Neuronal stem cell (in vitro differentiated cells): ENCODE measurements at places on chromosomes 7 and 10.

DNA sequence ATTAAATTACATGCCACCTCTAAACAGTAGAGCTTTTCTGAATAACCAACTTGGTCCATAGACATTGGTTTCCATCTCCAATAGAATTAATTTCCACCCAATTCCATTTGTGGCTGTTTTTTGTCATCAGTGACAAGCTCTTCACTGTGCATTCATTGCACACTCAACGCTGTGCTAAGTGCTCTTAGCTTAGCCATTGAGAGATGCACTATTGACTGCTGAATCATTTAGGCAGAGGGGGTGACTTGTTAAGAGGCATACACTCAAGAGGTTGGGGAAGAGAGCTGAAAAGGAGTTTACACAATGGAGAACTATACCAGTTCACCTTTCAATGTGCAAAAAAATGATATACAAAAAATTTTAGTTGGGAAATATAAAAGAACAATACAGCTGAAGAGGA, 31.9 kb upstream of the CBLL1 start:
- no peak overlapping the region for H3K4me3 ChIP-seq
- no peaks in the 10 kb centered on the region for H3K27me3 ChIP-seq
- no peaks in the 10 kb centered on the region for H3K4me1 ChIP-seq
- no peaks in the 10 kb centered on the region for H3K36me3 ChIP-seq
- H3K27ac ChIP-seq, result no peak overlapping the region

DNA sequence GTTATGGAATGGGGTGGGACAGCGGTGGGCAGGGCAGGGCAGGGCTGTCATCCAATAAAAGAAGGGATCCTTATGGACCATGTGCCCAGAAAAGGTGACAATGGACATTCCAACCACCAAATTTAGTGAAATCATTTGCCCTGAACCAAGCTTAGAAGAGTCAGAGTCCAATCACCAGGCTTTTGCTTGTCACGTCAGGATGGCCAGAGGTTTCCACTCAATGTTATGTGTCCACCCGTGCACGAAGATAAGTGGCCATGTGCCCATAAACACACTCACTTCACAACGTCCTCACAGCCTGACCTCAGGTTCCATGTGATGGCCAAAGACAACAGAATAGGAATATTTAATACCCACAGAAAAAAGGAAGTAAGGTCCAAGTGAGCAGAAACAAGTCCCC, 36.6 kb upstream of the PLPP4 start:
- no peak for DNase-seq
- no peaks in the 10 kb centered on the region for H3K36me3 ChIP-seq
- no peaks in the 10 kb centered on the region for H3K4me1 ChIP-seq
- H3K4me3 ChIP-seq, result no peak overlapping the region
- no peaks in the 10 kb centered on the region for H3K27me3 ChIP-seq

DNA sequence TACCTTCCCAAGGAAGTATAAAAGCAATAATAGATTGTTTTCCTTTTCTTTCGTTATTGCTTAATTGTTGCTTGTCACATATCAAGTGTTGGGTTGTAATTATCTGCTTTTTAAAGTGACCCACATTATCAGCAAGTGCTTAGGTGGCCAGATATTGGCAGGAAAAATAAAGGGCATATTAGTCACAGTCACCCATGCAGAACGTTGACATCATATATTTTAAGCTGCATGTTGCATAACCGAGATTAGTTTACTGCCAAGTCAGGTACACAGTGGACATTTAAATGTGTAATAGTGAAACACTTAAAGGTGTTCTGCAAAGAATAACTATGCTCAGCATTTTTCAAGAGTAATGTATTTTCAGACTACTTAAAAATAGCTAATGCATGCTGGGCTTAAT, 11.4 kb downstream of the NEBL start:
- no peak overlapping the region for H3K27ac ChIP-seq
- H3K27me3 ChIP-seq, result no peaks in the 10 kb centered on the region
- no peak for DNase-seq
- H3K4me1 ChIP-seq, result no peaks in the 10 kb centered on the region

DNA sequence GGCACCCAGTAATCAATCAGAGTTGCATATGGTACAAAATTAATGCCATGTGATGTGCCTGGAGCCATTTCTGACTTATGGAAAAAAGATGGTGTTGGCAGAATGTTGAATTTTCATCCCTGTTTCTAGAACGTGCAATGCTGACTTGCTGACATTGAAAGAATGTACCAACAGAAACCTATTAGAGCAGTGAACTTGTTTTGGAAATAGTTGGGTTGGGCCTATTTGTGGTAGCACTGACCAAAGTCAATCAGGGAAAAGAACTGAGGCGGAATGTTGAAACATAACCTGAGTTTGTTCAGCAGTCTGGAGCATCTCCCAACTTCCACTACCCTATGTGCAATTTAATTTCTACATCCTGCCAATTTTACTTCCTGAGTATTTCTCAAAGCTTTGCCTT, 11.7 kb upstream of the KIAA1217 start:
- no peaks in the 10 kb centered on the region for H3K36me3 ChIP-seq
- DNase-seq, result no peak
- no peak overlapping the region for H3K27ac ChIP-seq
- H3K4me1 ChIP-seq, result peaks cover 10% of the 10 kb centered on the region
- peaks cover 4% of the 10 kb centered on the region for H3K27me3 ChIP-seq

GRCh38 chr7:140983802-140984201, 30.9 kb downstream of the MRPS33 start:
- H3K4me1 ChIP-seq, result no peaks in the 10 kb centered on the region
- no peak for DNase-seq
- no peak overlapping the region for H3K4me3 ChIP-seq
- H3K27me3 ChIP-seq, result no peaks in the 10 kb centered on the region

DNA sequence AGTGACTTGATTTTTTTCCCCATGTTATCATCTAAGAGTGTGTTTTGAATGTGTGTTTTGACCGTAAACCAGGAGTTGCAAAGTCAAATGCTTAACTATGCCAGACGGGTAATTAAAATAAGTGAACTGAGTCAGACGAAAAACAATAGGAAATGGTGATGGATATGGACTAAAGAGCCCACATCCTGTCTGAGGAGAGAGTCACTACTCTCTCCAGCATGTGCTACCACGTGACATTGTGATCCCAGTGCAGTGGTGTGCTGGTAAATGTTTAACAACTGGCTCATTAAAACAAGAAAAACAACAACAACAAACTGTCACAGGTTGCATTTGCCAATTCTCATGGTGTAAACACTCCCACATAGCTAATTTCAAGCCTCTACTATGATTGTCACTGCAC, 164.3 kb downstream of the SUGCT start:
- peaks cover 2% of the 10 kb centered on the region for H3K36me3 ChIP-seq
- H3K27me3 ChIP-seq, result no peaks in the 10 kb centered on the region
- no peak for DNase-seq
- H3K4me1 ChIP-seq, result no peaks in the 10 kb centered on the region
- no peak overlapping the region for H3K27ac ChIP-seq

- no peak overlapping the region for H3K27ac ChIP-seq
- H3K36me3 ChIP-seq, result no peaks in the 10 kb centered on the region
- no peak for DNase-seq
- no peak overlapping the region for H3K4me3 ChIP-seq
- peaks cover 2% of the 10 kb centered on the region for H3K4me1 ChIP-seq
- no peaks in the 10 kb centered on the region for H3K27me3 ChIP-seq
Measured at GRCh38 chr10:88461426-88461825, 121.7 kb downstream of the RNLS start.

DNA sequence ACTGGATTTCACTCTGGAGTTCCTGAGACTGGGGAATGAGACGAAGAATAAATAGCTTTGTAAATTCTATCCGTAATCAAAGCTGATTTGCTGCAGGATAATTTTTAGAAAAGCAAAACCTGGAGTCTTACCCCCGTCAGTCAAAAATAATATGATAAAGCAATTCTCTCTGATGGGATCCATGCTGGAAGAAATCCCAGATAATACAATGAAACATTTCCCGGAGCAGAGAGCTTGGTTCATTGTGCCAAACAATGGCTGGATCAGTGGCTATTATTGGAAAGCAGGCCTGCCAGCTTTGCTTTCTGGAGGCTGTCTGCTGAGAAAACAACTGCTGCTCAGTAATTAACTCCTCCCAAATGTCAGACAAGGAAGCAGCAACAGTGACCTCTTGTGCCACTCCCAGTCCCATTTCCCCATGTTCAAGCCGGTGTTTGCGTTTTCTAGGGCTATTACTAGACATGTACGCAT, 609.4 kb upstream of the PCDH15 start:
- DNase-seq, result peak; percentile 80
- peaks cover 2% of the 10 kb centered on the region for H3K4me1 ChIP-seq
- no peak overlapping the region for H3K27ac ChIP-seq
- H3K27me3 ChIP-seq, result no peaks in the 10 kb centered on the region
- no peaks in the 10 kb centered on the region for H3K36me3 ChIP-seq
- no peak overlapping the region for H3K4me3 ChIP-seq

- H3K27me3 ChIP-seq, result no peaks in the 10 kb centered on the region
- H3K27ac ChIP-seq, result no peak overlapping the region
- DNase-seq, result no peak
- H3K4me3 ChIP-seq, result no peak overlapping the region
Measured at GRCh38 chr10:24213881-24214280, 4.9 kb downstream of the KIAA1217 start.

GRCh38 chr7:84784450-84784849, 402.4 kb downstream of the SEMA3D start:
- H3K4me1 ChIP-seq, result no peaks in the 10 kb centered on the region
- no peak overlapping the region for H3K27ac ChIP-seq
- H3K4me3 ChIP-seq, result no peak overlapping the region
- DNase-seq, result no peak
- no peaks in the 10 kb centered on the region for H3K27me3 ChIP-seq

DNA sequence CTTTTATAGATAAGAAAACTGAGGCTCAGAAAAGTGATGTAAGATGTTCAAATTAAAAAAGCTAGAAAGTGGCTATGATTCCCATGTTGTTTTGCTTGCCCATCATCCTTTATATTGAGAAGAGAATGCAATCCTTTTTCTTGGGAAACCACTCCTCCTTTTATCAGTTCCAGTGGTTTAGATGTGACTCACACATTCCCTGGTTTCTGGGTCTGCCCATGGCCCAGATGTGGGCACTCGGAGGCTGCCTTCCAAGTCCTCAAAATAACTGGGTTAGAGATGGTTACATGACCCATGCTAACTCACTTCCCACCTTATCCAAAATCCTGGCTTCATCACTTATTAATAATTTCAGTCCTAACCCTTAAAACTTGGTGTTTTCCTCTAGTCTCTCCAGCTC, 550.0 kb downstream of the MDFIC start:
- H3K4me3 ChIP-seq, result no peak overlapping the region
- H3K4me1 ChIP-seq, result peaks cover 6% of the 10 kb centered on the region
- H3K27ac ChIP-seq, result no peak overlapping the region
- no peaks in the 10 kb centered on the region for H3K27me3 ChIP-seq
- no peak for DNase-seq
- H3K36me3 ChIP-seq, result no peaks in the 10 kb centered on the region

GRCh38 chr10:29026065-29026797, 262.6 kb upstream of the LYZL1 start:
- DNase-seq, result no peak
- no peaks in the 10 kb centered on the region for H3K27me3 ChIP-seq
- no peak overlapping the region for H3K4me3 ChIP-seq
- H3K4me1 ChIP-seq, result no peaks in the 10 kb centered on the region
- H3K36me3 ChIP-seq, result no peaks in the 10 kb centered on the region

- peaks cover 20% of the 10 kb centered on the region for H3K36me3 ChIP-seq
- no peak overlapping the region for H3K27ac ChIP-seq
- no peak overlapping the region for H3K4me3 ChIP-seq
Measured at GRCh38 chr7:1883834-1884582, 213.9 kb downstream of the ELFN1 start.

- DNase-seq, result peak; percentile 40
- no peak overlapping the region for H3K4me3 ChIP-seq
- H3K36me3 ChIP-seq, result no peaks in the 10 kb centered on the region
- no peaks in the 10 kb centered on the region for H3K4me1 ChIP-seq
- H3K27me3 ChIP-seq, result no peaks in the 10 kb centered on the region
Measured at GRCh38 chr10:81019029-81019890, 481.6 kb downstream of the SH2D4B start.
